Hepatic stellate cell (primary cell): ENCODE measurements at places on chromosomes 2 and 18.

GRCh38 chr2:169108099-169108884 is 38.9 kb downstream of the DHRS9 start:
- DNase-seq = no peak

DNA sequence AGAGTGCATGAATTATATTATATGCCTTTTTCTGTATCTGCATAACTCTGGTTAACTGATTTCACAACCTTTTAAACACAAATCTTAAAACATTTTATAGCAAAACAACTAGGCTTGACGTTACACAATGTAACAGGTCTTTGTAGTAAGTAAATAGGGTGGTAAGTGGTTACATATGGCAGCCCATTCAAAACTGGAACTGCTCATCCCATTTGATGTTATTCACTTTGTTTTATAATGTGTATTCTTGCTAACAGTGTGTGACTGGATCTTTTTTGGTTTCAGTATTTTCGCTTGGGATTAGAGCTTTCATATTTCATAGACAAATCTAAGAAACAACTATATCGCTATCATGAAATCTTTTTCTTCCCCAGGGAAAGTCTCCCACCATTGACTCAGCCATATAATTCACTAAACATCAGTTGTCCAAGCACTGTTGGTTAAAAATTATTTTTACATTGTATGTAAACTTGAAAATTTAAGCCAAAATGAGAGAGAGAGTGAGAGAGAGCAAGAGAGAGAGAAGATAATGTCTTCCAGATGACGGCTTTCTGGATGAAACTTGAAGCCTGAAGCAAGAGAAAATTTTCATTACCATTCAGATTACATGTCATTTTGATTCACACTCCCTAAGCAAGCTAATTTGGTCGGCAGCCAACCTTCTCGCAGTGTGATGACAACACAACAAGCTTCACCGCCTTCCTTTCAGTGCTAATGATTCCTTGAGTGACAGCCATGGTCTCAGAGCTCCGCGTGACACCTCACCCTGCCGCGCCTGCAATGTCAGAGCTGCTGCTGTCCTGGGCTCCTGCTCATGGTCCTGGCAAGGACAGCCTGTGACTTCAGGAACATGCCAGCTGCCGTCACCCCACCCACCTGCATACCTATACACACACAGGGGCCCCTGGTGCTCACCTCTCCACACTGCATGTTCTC is 946.9 kb upstream of the SOX11 start:
- DNase-seq = no peak

GRCh38 chr2:71313016-71313766 is 18.4 kb upstream of the ZNF638 start:
- no peak for DNase-seq

DNA sequence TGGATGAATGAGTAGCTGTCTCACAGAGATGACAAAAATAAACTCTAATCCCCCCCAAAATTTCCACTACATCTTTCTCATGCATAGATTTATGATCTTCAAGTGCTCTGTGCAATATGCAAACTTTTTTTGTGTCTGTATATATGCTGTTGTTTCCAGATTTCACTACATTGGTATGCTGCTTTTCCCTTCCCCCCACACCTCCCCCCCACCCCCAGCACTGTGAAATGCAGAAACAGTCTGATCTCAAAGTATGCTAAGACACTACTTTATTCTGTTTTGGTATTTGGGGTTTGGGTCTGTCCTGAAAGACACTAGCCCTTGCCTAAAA is 524 bp upstream of the KLHL14 start:
- DNase-seq = no peak

- no peak for DNase-seq
These were observed 7.6 kb downstream of the METAP1D start for GRCh38 chr2:172007372-172007771.

DNA sequence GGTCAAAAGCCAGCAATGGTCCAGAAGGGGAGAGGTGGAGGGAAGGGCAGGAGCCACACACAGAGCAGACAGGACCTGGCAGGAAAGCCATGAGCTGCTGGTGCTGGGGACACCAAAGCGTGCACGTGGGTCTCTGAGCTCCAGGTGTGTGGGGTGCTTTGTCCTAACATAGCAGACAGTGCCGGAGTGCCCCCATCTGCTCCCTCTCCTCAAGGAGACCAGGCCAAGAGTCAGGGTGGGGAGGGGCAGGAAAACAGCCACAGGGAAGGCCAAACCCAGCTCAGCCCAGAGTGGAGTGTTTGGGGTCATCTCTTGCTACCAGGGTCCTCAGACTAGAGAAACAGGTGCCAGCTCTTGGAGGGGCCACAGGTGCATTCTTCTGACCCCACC is 4.2 kb upstream of the GPC1 start:
- no peak for DNase-seq

- no peak for DNase-seq
These were observed 497 bp downstream of the COLEC12 start for GRCh38 chr18:499776-500631.

DNA sequence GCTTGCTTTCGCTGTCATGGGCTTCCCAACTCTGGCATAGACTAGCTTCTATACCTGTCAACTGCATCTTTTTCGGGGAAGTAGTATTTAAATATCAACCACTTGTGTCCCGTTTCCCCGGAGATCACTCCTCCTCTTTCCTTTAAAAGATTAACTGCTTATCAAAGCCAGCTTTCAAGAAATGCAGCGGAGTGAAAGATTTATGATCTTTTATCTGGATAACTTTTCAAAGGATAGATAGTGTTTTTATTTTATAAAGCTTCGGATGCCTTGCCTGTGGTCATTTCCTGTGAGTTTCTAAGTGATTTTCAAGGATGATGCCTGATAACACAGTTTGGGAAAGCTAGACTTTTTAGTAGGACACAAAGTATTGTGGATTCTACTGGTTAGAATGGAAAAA is 2.9 kb upstream of the IGFBP5 start:
- no peak for DNase-seq

GRCh38 chr2:39499336-39499735 is 62.3 kb upstream of the MAP4K3 start:
- no peak for DNase-seq

GRCh38 chr2:7730449-7730848 is 813.2 kb downstream of the RNF144A start:
- DNase-seq = no peak

DNA sequence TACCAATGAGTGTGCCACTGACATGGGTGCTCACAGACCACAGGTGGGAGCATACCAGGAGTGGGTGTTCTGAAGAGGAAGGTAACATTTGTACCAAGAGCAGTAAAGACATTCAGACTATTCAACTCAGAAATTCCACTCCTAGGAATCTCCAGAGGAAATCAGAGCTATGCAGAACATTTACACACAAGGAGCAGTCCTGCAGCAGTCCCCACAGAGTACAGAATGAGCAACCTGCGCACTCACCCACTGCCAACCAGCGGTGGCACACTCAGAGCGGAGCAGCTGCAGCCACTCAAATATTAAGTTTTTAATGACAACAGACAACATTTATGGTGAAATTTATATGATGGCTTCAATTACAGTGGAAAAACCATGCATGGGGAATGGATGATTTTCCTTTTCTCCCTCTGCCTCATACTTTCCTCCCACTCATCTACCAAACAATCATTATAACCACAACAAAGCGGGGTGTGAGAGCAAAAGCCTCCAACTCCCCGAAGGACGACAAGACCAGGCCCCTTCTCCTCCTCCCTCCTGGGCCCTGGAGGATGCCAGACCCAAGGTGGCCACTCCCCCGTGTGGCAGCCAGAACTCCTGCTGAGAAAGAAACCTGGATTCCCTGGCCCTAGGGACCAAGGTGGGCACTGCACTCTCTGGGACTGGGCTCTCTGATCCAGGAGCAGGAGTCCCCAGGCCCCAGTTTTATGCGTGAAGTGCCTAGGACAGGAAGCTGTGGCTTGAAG is 5.4 kb downstream of the HS6ST1 start:
- DNase-seq = no peak

- peak; percentile 61 for DNase-seq
These were observed 75.3 kb downstream of the MBD2 start for GRCh38 chr18:54149078-54149697.

- DNase-seq = no peak
These were observed 183.5 kb upstream of the HS6ST1 start for GRCh38 chr2:128502200-128502599.

DNA sequence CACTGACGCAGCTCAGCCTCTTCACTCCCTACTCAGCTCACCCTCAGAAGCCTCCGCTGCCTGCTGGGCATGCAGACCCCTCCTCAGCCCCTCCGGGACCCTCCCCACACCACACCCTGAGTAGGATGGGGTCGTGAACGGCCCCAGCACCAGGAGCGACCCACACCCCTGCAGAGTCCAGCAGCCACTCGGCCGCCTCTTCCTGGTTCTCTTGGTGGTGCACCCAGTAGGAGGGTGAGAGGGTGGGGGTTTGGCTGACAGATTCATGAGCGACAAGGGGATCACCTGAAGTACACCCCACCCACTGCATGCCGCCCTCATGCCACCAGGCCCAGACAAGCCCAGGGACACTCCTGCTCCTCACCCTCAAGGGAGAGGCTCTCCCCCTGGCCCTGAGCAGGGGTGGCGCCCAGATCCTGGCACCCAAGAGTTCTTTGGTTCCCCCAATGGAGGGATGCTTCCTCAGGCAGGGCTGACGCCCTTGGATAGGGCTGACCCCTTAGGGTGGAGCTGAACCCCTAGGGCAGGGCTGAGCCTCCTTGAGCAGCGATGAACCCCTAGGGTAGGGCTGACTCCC is 76.6 kb upstream of the GPC1 start:
- DNase-seq = no peak

DNA sequence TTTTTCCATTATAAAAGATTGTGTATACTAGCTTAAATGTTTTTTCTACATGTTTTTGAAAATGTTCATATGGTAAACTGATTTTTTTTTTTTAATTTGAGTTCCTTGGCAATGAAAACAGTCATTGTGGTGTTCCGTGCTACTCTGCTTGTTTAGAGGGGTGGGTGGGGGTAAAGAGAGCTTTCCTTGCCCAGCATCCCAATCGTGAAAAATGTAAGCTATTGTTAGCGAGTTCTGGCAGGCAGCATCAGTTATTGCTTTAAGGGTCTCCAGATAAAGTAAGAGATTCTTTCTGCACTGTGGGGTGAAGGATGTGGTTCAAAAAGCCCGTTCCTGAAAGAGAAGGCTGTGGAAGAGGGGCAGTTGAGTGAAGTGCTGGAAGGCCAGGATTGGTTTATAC is 118.4 kb downstream of the TANC1 start:
- no peak for DNase-seq

DNA sequence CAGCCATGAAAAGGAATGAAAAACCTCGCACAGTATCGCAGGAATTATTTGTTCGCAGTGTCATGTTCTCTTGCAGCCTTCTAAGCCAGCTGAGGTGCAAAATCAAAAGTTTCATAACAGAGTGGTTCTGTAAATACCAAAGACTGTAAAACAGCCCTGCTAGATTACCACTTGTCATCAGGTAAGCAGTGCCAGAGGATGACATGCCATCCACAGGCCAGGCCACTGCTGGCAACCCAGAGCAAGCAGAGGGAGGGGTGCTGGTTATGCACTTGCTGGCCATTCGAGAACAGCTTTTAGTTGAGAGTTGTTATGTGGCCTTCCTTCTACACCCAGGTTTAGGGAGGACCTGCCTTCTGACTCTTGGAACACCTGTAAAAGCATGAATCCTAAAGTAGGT is 114.3 kb upstream of the MGAT5 start:
- no peak for DNase-seq

GRCh38 chr2:171902840-171903420 is 8.9 kb upstream of the SLC25A12 start:
- DNase-seq = no peak

- DNase-seq = no peak
These were observed 40.3 kb upstream of the HNMT start for GRCh38 chr2:137924019-137924418.

- no peak for DNase-seq
These were observed 73.5 kb downstream of the PHLPP1 start for GRCh38 chr18:62788876-62789275.

- DNase-seq = no peak
These were observed 10.6 kb downstream of the SETBP1 start for GRCh38 chr18:44691148-44691925.

DNA sequence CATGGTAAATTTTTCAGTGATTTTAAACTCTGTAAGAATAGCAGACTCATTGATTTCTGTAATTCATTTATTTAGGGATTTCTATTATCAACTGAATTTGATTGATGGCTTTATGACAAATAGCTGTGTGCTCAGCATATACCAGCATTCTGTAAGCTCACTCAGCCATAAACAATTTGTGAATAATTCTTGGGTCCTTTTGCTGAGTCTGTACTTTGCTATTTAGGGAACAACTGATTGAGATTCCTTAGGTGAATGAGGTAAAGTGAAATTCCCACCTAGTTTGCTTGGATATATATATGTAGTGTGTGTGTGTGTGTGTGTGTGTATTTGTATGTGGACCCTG is 76.7 kb upstream of the CAVIN2 start:
- DNase-seq = no peak

- no peak for DNase-seq
These were observed 568.3 kb downstream of the LRRTM4 start for GRCh38 chr2:76953733-76954347.

GRCh38 chr2:10339647-10340592 is 37.2 kb downstream of the HPCAL1 start:
- no peak for DNase-seq

DNA sequence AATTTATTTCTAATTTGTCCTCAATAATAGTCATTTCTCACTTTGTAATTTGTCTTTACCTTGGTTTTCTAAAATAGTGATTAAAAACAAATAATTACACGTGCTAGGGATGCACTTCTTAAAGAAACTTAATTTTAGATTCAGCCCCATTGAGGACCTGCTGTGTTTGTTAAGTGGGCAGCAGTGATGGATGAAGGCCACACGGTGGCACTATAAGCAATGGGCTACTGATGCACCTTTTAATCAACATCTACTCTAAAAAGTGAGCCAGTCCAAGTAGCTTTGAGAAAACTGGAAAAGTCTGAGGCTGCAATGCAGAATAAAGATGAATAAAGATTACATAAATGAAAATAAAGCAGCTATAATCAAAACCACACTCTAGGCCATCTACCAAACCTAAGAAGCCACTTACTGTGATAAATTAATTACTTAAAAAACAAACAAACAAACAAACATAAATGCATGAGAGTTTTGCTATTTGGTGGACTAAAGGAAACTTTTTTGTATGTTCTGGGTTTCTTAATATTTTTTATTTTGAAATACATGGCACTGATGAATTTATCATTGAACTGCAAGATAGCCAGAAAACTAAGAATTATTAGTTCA is 89.3 kb downstream of the PDE11A start:
- peak; percentile 44 for DNase-seq

- DNase-seq = no peak
These were observed 16.8 kb downstream of the RBM45 start for GRCh38 chr2:178128836-178129630.

DNA sequence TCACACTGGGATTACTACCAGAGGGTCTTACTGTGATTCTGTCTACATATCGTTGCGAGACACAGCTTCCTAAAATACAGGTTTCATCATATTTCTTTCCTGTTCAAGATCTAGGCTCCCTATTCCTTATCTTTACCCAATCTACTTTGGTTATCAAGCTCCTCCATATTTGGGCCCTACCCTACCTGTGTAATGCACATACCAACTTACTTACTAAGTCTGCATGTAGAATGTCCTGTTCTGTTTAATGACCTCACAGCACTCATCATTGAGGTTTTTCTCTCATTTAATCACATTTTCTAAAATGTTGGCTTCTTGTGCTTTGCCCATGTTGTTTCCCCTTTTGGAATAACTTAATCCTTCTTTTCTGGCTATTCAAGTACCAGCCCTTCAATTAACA is 551.1 kb downstream of the ZEB2 start:
- no peak for DNase-seq
